SK-N-DZ (cell line): ENCODE measurements at places on chromosomes 5 and 9.
A peak's percentile ranks its signal among the peaks of the same experiment; 100 is the strongest.

- DNase-seq: no peak
Measured at GRCh38 chr5:32814141-32814540, 103.0 kb downstream of the NPR3 start.

DNA sequence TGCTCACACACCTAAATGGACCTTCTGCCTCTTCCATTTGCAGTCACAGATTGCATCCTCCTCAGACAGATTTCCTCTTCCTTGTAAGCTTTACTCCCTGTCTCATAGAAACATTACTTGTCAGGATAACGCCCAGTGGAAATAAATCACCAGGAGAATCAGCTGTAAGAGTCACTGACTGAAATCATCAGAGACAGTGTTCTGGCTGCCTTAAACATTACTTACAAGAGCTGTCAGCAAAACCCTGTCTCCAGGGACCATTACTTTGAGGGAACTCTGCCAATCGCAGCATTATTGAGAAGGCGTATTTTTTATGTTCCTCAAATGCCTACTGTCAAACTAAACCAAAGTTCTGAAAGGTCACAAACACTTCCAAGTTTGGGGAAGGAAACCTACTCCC lies 5.9 kb downstream of the DPYSL3 start:
- DNase-seq: peak; percentile 16

- DNase-seq: no peak
Measured at GRCh38 chr5:148214665-148215185, 11.9 kb downstream of the SPINK6 start.

GRCh38 chr5:142549834-142550233 lies 136.1 kb downstream of the FGF1 start:
- no peak for DNase-seq

GRCh38 chr5:148816357-148816756 lies 10.1 kb upstream of the ADRB2 start:
- DNase-seq: no peak

DNA sequence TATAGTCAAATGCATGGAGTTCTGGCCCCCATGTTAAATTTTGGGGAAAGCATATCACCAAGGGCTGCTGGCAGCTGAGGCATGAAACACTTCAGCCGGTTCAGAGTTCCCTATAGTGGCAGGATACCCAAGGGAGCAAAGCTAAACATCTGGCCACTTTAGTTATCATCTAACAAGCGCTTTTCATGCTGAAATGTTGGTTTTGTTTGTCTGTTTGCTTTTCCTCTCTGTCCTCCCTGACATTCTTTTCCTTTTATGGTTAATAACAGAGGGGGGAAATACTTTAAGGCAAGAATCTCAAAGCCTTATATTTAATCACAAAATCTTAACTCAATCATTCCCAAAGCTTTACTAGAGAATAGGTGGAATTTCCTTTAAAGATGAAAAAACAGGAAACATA lies 11.9 kb downstream of the APBA1 start:
- no peak for DNase-seq

DNA sequence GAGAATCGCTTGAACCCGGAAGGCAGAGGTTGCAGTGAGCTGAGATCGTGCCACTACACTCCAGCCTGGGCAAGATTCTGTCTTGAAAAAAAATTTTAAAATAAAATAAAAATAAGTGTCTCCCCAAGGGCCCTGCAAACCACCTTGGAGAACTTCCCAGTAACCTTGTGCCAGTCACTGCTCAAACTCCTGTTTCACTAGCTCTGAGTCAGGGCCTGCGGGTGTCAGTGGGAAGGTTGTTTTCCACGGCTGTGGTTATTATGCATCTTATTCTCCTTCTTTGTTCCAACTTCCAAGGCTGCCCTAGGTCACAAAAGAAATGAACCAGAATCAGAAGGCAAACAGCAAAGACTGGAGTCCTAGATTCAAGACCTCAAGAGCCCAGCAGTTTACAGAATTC lies 246.7 kb downstream of the ADAMTSL1 start:
- DNase-seq: no peak

DNA sequence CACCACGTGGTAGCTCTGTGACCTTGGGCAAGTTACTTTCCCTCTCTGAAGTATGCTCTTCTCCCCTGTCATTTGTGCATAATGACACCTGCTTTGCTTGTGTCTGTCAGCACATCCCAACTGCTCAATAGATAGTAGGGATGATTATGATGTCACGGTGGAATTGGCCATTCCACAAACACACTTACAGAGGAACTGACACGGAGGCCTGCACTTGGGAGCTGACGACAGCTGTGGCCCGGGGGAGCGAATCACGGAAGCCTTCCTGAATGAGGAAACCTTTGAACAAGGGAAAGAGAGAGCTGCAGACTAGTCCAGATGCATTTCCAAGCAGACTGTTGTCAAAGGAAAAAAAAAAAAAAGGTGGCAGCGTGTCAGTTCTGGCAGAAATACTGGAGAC lies 21.0 kb downstream of the TLX3 start:
- DNase-seq: no peak

DNA sequence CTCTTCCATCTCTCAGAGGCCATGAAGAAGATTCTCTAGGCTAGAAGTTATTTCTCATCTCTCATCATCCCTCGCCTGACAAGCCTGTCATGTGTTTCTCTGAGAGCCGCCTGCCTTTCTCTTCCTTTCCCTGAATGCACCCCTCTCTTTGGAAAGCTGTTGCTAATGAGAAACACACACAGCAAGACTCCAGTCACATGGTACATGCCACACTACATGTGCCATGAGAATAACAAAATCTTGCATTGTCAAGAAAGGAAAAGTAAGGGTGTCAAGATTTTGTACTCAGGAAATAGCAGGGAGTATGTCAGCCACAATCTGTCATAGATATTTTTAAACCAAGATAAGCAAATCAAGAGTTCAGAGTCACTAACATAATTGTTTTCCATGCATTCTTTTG lies 8.9 kb downstream of the AGXT2 start:
- DNase-seq: no peak

DNA sequence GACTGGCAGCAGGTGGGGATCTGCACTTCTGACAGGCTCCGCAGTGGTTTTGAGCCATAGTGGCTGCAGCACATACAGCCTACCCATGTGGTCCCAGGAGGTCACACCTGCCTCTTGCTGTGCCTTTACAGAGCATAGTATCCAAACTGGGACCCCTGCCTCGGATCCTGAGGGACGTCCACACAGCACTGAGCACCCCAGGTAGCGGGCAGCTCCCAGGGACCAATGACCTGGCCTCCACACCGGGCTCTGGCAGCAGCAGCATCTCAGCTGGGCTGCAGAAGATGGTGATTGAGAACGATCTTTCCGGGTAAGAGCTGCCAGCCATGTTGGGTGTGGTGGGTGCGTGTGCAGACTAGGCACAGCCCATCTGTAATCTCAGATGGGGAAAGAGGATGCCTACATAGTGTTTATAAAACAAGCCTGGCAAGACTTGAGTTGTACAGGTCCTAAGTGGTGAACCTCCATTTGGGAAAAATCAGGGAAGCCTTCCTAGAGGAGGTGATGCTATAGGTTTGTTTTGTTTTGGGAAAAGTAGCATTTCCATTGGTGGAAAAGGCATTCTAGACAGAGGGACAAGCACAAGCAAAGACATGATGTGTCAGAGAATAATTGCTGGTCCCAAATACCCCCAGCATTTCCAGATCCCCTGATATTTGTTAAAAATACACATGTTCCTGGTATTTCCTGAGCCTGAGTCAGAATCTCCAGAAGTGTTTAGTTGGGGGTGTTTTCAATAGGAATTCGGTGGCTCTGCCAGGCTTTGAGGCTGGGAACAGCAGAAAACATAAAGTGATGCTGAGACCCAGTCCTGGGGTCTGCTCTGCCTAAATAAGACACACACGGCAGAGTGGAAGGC lies 119.2 kb downstream of the DAB2IP start:
- no peak for DNase-seq

DNA sequence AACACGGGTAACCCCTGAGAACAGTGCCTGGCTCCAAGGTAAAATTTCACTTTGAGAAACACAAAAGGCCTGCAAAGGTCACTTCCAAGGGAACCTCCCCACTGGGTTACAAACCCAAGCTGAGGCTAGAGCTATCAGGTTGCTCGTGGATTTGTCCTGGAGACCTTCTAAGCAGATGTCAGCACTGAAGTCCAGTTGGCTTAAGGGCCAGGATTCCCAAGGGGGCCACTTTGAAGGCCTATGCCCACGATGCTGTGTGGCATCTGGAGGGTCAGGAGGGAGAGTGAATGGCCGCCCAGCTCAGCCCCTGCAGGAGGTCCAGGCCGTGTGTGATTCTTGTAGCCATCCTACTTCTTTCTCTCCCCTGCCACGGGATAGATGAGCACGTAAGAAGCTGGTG lies 100.2 kb upstream of the FSTL4 start:
- DNase-seq: no peak

DNA sequence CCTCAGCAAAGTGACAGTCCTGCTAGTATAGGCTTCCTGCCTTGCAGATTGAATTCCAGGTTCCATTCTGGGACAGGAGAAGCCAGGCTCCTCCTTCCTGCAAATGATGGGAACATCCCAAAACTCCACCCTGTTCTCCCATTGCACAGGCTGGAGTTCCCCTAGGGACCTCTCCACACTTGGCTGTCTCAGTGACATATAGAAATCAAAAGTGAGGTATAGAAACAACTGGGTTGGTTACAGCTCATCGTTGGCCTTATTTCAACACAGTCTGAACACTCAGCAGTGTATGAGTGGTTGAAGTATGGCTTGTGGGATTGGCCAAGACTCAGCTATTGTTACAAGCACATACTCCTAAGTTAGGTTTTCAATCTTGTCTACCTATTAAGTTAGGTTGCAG lies 157.8 kb upstream of the FTMT start:
- DNase-seq: no peak

- DNase-seq: no peak
Measured at GRCh38 chr5:178348356-178349074, 115.9 kb upstream of the PHYKPL start.

- no peak for DNase-seq
Measured at GRCh38 chr5:133367071-133367786, 245.1 kb downstream of the FSTL4 start.

DNA sequence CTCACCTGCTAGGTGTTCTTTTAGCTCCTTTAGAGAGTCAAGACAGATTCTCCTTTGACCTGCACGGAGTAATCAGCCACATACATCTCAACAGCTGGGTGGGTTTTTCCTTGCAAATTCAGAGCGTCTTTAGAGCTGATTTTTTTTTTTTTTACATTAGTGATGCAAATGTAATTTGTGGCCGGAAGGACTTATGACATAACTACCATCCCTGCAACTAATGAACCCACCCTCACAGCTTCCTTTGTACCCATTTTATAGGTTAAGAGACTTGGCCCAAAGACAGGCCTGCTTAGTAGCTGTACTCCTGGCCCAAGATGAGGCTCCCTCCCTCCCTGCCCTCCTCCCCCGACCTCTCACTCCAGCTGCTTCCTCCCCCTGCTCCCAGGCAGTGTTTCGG lies 69.9 kb upstream of the NIPAL4 start:
- DNase-seq: no peak

- DNase-seq: no peak
Measured at GRCh38 chr9:88604836-88605511, 70.0 kb downstream of the NXNL2 start.

DNA sequence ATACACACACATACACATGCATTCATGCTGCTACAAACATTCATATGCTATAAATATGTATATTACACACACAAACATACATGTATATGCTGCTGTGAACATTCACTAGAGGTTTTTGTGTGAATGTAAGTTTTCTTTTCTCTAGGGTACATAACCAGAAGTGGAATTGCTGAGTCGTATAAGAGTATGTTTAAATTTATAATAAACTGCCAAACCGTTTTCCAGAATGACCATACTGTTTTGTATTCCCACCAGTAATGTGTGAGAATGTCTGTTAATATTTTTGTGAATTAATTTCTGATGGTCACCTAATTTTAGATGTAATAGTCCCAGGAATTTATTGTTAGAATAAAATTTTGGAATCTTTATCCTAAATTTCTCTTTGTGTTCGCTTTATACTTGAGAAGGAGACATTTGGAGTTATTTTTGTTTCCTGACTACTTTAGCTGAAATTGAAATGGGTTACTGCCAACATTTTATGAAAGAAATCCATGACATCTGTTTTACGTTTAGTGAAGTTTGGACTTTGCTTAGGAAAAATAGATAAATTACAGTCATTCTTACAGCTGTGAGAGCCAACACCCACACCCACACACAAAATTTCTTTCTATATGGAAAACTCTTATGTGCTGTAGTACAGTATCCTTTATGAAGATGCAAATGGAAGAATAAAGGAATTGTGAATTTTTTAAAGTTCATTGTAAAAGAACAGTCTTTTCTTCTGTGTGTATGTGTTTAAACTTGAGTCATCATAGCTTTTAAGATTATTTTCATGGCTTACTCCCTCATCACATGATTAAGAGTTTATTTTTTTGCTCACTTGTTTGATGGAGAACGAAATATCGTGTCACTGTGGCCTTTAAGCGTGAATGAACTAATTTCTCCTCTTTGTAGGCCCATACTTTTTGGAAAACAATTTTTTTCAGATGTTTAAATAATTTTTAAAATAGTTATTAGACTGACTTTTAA lies 24.3 kb downstream of the CENPP start:
- DNase-seq: no peak

- DNase-seq: no peak
Measured at GRCh38 chr5:89289604-89290003, 406.6 kb upstream of the MEF2C start.

DNA sequence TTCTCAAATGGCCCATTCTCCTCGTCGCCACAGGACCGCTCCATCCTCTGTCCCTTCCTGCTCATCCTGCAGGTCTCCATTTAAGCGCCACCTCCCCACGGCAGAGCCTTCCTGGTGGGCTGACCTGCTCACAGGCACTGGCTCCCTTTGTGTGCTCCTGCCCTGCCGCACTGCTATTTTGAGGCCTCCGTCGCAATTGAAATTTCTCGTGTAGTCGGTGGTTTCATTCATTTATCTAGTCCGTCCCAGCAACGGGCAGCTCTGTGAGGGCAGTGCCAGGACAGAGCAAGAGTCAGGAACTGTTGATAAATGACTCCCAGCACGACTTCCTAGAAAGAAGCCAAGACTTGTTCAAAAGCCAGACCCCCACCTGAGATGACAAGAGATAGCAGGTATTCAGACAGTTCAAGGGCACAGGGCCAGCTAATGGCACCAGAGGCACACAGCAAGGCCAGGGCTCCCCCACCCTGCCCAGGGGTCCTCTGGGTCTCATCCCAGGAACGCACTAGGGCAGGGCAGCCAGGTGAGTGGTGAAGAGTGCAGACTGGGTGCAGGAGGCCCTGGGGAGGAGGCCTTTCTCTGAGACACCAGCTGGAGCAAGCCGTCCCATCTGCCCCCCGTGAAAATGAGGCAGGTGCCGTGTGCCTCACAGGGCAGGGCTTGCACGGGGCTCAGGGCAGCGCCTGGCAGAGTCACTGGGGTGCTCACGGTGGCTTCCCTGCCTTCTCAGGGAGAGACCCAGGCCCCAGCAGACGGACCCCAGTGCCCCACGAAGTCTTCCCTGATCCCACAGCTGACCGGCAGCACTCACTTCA lies 36.9 kb downstream of the FAM78A start:
- no peak for DNase-seq
